Aortic smooth muscle cell (primary cell): ENCODE measurements at places on chromosomes 12 and 14. TPM values are rescaled to one million over a fixed set of nuclear protein-coding genes. Genes with fewer than 3 reads are reported as not detected.

Gene RNASE3
- not detected in 2 replicates for total RNA-seq

Gene CCDC38
- under 0.01 TPM in 2 replicates for total RNA-seq

Gene RAB2B
- 20.7 and 24.2 TPM in 2 replicates for total RNA-seq

Gene APOF
- not detected in 2 replicates for total RNA-seq

Gene KIF5A
- total RNA-seq, result 0.06 and 0.26 TPM in 2 replicates

Gene ESR2
- total RNA-seq, result not detected in 2 replicates

Gene ETFRF1
- 16.4 and 21.7 TPM in 2 replicates for total RNA-seq

Gene KRT78
- not detected in 2 replicates for total RNA-seq

Gene ATP5F1B
- total RNA-seq, result 616 and 653 TPM in 2 replicates

Gene INSM2
- not detected in 2 replicates for total RNA-seq

Gene CCDC196
- total RNA-seq, result not detected in 2 replicates

Gene SPPL3
- total RNA-seq, result 4.1 and 6.1 TPM in 2 replicates

Gene CCNK
- total RNA-seq, result 34.2 and 48.1 TPM in 2 replicates

Gene TC2N
- total RNA-seq, result 0.40 and 0.93 TPM in 2 replicates

Gene P2RX7
- total RNA-seq, result 1.3 and 2.2 TPM in 2 replicates

Gene FOXN4
- total RNA-seq, result not detected in 2 replicates

Gene PRICKLE1
- 2.6 and 3.0 TPM in 2 replicates for total RNA-seq

Gene SOS2
- 18.1 and 26.2 TPM in 2 replicates for total RNA-seq

Gene SSPN
- total RNA-seq, result 15.7 and 16.2 TPM in 2 replicates

Gene FBRSL1
- 1.1 and 1.4 TPM in 2 replicates for total RNA-seq

Gene PROX2
- total RNA-seq, result not detected in 2 replicates

Gene GALNT8
- under 0.01 TPM in 1 of 2 replicates, not detected in the other for total RNA-seq

Gene AKT1
- total RNA-seq, result 214 and 250 TPM in 2 replicates

Gene CLEC1B
- not detected in 2 replicates for total RNA-seq

Gene GLIPR1L1
- total RNA-seq, result not detected in 2 replicates

Gene LTB4R
- 0.75 and 1.1 TPM in 2 replicates for total RNA-seq

Gene PAX9
- total RNA-seq, result 0.12 and 0.26 TPM in 2 replicates

Gene OR4K15
- total RNA-seq, result not detected in 2 replicates

Gene HCAR3
- total RNA-seq, result not detected in 2 replicates

Gene GYS2
- not detected in 2 replicates for total RNA-seq

Gene TTC9
- total RNA-seq, result 5.3 and 7.9 TPM in 2 replicates

Gene TEX52
- not detected in 2 replicates for total RNA-seq

Gene DBX2
- total RNA-seq, result not detected in 2 replicates

Gene ASCL1
- not detected in 2 replicates for total RNA-seq

Gene MMP19
- total RNA-seq, result 6.7 and 11.0 TPM in 2 replicates

Gene TDRD9
- total RNA-seq, result 0.26 and 1.6 TPM in 2 replicates

Gene NTF3
- total RNA-seq, result 4.4 and 11.1 TPM in 2 replicates

Gene JAG2
- 1.1 and 2.1 TPM in 2 replicates for total RNA-seq

Gene EXOC5
- total RNA-seq, result 44.3 and 51.2 TPM in 2 replicates

Gene POTEG
- total RNA-seq, result not detected in 2 replicates

Gene MDGA2
- not detected in 2 replicates for total RNA-seq

Gene CCDC197
- total RNA-seq, result not detected in 2 replicates

Gene FIGNL2
- under 0.01 TPM in 2 replicates for total RNA-seq

Gene NGB
- not detected in 2 replicates for total RNA-seq

Gene TPPP2
- total RNA-seq, result not detected in 2 replicates

Gene MORN3
- total RNA-seq, result 1.4 and 1.5 TPM in 2 replicates

Gene SLC5A8
- not detected in 2 replicates for total RNA-seq

Gene FITM1
- 0.13 and 0.19 TPM in 2 replicates for total RNA-seq

Gene KRT74
- not detected in 2 replicates for total RNA-seq

Gene TSHR
- total RNA-seq, result not detected in 2 replicates

Gene CAPZA3
- total RNA-seq, result not detected in 2 replicates

Gene TCHP
- total RNA-seq, result 9.5 and 14.5 TPM in 2 replicates

Gene MYH7
- total RNA-seq, result not detected in 2 replicates

Gene GPRC5A
- total RNA-seq, result 4.4 and 8.7 TPM in 2 replicates

Gene DUSP16
- 6.6 and 7.8 TPM in 2 replicates for total RNA-seq

Gene KRT75
- not detected in 2 replicates for total RNA-seq

Gene SYT10
- not detected in 2 replicates for total RNA-seq

Gene HOXC6
- total RNA-seq, result not detected in 2 replicates

Gene NR1H4
- not detected in 2 replicates for total RNA-seq
